ENCODE measurements at places on chromosomes 12 and 14.

- H3K27me3 ChIP-seq: no peaks in the 10 kb centered on the region
- DNase-seq: no peak
- H3K27ac ChIP-seq: no peak overlapping the region
- H3K4me1 ChIP-seq: no peaks in the 10 kb centered on the region
- H3K36me3 ChIP-seq: no peaks in the 10 kb centered on the region
Observed at GRCh38 chr14:81818271-81818670, 284.6 kb upstream of the SEL1L start.

DNA sequence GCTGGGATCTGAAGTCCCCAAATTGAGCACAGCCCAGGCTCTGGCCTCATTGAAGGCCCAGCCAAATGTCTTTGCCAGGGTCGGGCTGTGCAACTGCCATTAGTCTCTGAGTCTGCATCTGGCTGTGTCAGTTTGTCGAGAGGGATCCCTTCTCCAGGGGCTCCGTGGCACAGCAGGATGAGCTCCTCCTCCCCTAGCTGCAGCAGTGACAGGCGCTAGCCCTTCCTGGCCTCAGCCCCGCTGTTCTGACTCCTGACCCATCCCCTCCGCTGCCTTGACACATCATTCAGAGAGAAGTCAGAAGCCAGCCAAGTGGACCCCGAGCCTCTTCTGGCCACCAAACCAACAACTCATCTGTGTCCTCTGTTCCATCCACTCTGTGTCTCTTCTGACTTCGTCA is 188.3 kb downstream of the CALM1 start:
- H3K4me1 ChIP-seq: peaks cover 8% of the 10 kb centered on the region
- no peak overlapping the region for H3K27ac ChIP-seq
- no peak for DNase-seq
- H3K36me3 ChIP-seq: peaks cover 31% of the 10 kb centered on the region
- H3K4me3 ChIP-seq: no peak overlapping the region
- H3K27me3 ChIP-seq: no peaks in the 10 kb centered on the region

GRCh38 chr12:46233423-46233822 is 35.4 kb downstream of the SLC38A1 start:
- no peak overlapping the region for H3K27ac ChIP-seq
- no peak for DNase-seq
- peaks cover 2% of the 10 kb centered on the region for H3K4me1 ChIP-seq

DNA sequence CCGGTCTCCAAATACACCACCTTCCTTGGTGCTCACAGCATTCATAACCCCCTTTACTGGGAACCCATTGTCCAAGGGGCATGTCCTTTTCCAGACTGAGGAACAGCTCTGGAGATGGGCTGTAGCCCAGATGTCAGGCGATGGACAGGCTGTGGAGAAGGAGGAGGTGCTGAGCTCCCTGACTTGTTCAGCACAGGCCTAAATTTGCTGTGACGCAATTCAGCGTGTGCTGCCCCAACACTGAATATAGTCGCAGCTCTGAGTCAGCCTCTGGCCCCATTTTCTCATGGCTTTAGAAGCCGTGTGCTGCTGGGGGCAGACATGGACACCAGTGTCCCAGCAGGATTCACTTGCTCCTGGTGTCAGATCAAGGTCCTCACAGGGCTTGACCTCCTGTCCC is 269.1 kb downstream of the EMP1 start:
- H3K4me1 ChIP-seq: no peaks in the 10 kb centered on the region
- no peak overlapping the region for H3K27ac ChIP-seq
- H3K27me3 ChIP-seq: peaks cover 3% of the 10 kb centered on the region
- no peaks in the 10 kb centered on the region for H3K36me3 ChIP-seq

- H3K4me1 ChIP-seq: peaks cover 3% of the 10 kb centered on the region
- peak overlapping the region; percentile 85 for H3K4me3 ChIP-seq
Observed at GRCh38 chr12:16352481-16352880, 5.0 kb downstream of the MGST1 start.

DNA sequence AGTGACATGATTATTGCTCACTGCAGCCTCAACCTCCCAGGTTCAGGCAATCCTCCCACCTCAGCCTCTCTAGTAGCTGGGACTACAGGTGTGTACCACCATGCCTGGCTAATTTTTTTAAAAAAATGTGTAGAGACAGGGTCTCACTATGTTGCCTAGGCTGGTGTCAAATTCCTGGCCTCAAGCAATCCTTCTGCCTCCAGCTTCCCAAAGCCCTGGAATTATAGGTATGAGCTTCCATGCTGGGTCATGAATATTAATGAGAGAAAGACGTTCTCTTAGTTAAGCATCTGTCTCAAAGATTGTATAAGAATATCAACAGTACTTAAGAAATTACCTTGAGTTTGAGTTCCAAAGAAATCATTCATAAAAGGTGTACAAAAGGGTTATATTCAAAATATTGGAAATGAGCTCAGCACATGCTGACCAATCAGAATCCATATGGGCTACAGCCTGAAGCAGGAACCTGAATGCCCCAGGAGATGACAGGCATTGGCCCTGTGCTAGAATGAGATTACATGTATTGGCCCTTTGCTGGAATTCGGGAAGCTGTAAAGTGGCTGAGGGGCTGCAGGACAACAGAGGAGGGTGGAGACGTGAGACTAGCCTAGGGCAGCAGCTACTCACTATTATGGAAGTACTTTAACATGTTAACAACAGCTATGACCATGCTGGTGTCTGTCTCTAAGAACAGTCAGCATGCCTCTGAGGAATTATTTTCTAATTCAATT is 157.0 kb upstream of the CPNE8 start:
- H3K4me1 ChIP-seq: no peaks in the 10 kb centered on the region
- no peaks in the 10 kb centered on the region for H3K27me3 ChIP-seq
- H3K27ac ChIP-seq: no peak overlapping the region
- no peak for DNase-seq
- no peaks in the 10 kb centered on the region for H3K36me3 ChIP-seq
- H3K4me3 ChIP-seq: no peak overlapping the region

DNA sequence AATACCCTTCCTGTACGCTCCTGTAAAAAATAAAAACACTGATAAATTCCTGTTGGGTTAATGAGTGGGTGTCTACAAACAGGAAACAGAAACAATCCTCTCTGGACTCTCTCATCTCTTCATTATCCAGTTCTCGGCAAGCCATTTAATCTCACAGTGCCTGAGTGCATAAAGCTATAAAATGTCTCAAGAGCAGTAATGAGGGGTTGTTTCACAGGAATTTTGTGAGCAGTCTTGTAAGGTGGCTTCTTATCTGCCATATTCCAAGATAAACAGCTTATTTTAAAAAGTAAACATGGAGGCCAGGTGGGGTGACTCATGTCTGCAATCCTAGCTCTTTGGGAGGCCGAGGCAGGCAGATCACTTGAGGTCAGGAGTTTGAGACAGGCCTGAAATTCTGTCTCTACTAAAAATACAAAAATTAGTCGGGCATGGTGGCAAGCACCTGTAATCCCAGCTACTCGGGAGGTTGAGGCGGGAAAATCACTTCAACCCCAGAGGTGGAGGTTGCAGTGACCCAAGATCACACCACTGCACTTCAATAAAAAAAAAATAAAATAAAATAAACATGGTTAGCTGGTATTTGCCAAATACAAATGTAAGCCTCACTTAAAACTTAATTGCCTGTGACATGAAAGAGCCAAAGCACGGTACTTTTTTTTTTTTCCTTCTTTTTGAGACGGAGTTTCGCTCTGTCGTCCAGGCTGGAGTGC is 54.0 kb downstream of the CLIP1 start:
- peak overlapping the region; percentile 23 for H3K4me3 ChIP-seq
- peak overlapping the region; percentile 39 for H3K27ac ChIP-seq
- H3K36me3 ChIP-seq: peaks cover 8% of the 10 kb centered on the region
- DNase-seq: peak; percentile 80
- peaks cover 12% of the 10 kb centered on the region for H3K4me1 ChIP-seq
- H3K27me3 ChIP-seq: no peaks in the 10 kb centered on the region

- no peaks in the 10 kb centered on the region for H3K27me3 ChIP-seq
- H3K36me3 ChIP-seq: no peaks in the 10 kb centered on the region
- H3K27ac ChIP-seq: peak overlapping the region; percentile 34
- H3K4me3 ChIP-seq: peak overlapping the region; percentile 23
- peak; percentile 85 for DNase-seq
Observed at GRCh38 chr14:89137526-89138163, 279.4 kb downstream of the FOXN3 start.

GRCh38 chr12:53820514-53821306 is 68.9 kb upstream of the CISTR start:
- no peaks in the 10 kb centered on the region for H3K36me3 ChIP-seq
- no peak overlapping the region for H3K4me3 ChIP-seq
- H3K27me3 ChIP-seq: peaks cover 51% of the 10 kb centered on the region
- no peak overlapping the region for H3K27ac ChIP-seq

- H3K27ac ChIP-seq: no peak overlapping the region
- no peaks in the 10 kb centered on the region for H3K36me3 ChIP-seq
- H3K4me3 ChIP-seq: no peak overlapping the region
- no peaks in the 10 kb centered on the region for H3K27me3 ChIP-seq
- no peaks in the 10 kb centered on the region for H3K4me1 ChIP-seq
Observed at GRCh38 chr14:26338231-26338630, 259.6 kb downstream of the NOVA1 start.

DNA sequence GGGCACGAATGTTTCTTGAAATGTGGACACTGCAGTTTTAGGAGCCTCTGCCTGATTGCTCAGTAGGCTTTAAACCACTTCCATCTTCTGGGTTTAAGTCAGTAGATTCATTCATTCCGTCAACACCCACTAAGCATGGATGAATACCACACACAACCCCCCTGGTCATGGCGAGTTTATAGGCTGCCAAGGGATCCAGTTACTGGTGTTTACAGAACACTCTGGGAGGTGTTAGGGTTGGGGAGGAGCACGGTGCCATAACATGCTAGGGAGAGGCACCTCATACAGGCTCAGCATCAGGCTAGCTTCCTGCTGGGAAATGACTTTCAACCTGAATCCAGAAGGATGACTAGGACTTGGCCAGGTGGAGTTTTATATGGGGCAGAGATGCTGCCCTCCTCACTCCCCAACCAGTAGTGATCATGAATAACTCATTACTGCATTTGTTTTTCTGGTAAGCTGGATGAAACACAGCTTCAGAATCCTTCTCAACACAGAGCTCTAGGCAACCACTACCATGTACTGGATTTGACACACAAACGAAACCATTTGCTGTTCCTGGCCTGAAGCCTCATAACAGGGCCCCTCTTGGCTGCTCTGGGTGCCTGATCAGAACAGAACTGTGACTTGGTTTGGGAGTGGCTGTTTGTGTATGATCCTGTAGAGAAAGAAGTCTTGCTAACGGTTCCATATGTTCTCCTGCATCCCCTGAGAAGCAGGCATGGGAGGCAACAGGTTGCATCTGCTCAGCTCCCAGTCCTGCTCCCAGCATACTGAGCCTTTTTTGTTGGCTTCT is 47.9 kb downstream of the FBXW8 start:
- H3K27ac ChIP-seq: no peak overlapping the region
- DNase-seq: no peak
- no peaks in the 10 kb centered on the region for H3K27me3 ChIP-seq
- peaks cover 10% of the 10 kb centered on the region for H3K36me3 ChIP-seq
- H3K4me3 ChIP-seq: no peak overlapping the region

GRCh38 chr14:94382099-94382715 is 6.2 kb downstream of the SERPINA1 start:
- H3K36me3 ChIP-seq: no peaks in the 10 kb centered on the region
- H3K4me1 ChIP-seq: no peaks in the 10 kb centered on the region
- no peak overlapping the region for H3K4me3 ChIP-seq
- H3K27ac ChIP-seq: no peak overlapping the region
- H3K27me3 ChIP-seq: peaks cover 4% of the 10 kb centered on the region
- no peak for DNase-seq
